Thyroid gland (tissue), 4 donors: ENCODE measurements at places on chromosomes 7 and 10. TPM values are rescaled to one million over a fixed set of nuclear protein-coding genes. Genes with fewer than 3 reads are reported as not detected.

GRCh38 chr10:66259836-66260235 is 666.0 kb upstream of the LRRTM3 start:
- DNase-seq = no peak

- no peak for DNase-seq
Observed at GRCh38 chr7:473870-474604, 45.6 kb downstream of the PDGFA start.

GRCh38 chr10:43336641-43337318 is 34.7 kb upstream of the FXYD4 start:
- DNase-seq = no peak

Gene HOXA1
- 0.78 TPM for total RNA-seq
